ENCODE measurements at places on chromosomes 11 and 22.
A peak's percentile ranks its signal among the peaks of the same experiment; 100 is the strongest.

GRCh38 chr11:62068730-62069129 lies 55.1 kb upstream of the INCENP start:
- H3K4me1 ChIP-seq: no peaks in the 10 kb centered on the region
- no peak overlapping the region for H3K27ac ChIP-seq
- no peak overlapping the region for H3K4me3 ChIP-seq
- no peak for DNase-seq

GRCh38 chr11:19718051-19718450 lies 5.4 kb downstream of the NAV2 start:
- H3K4me3 ChIP-seq: no peak overlapping the region
- H3K36me3 ChIP-seq: no peaks in the 10 kb centered on the region
- no peak for DNase-seq

GRCh38 chr11:77064648-77065217 lies 2.0 kb upstream of the CAPN5 start:
- H3K27ac ChIP-seq: no peak overlapping the region
- H3K36me3 ChIP-seq: no peaks in the 10 kb centered on the region
- H3K4me3 ChIP-seq: no peak overlapping the region
- peak; percentile 34 for DNase-seq
- no peaks in the 10 kb centered on the region for H3K4me1 ChIP-seq

DNA sequence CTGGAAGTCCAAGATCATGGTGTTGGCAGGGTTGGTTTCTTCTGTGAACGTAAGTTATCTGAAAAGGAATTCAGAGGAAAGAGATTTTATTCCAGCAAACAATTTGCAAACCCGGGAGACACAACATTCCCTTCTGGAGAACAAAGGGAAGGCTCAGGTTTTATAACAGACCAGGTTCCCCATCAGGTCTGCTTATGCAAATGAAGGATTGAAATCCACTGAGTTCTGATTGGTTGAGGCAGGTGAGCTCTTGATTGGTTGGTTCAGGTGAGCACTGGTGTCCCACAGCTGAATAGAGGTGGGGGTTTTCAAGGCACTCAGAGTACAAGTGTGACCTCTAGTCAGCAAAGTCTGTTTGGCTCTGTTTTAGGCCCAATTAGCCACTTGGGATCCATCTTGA lies 1306.8 kb downstream of the TBC1D22A start:
- H3K27me3 ChIP-seq: no peaks in the 10 kb centered on the region

GRCh38 chr11:113410414-113411135 lies 23.0 kb downstream of the ANKK1 start:
- DNase-seq: no peak
- H3K4me3 ChIP-seq: no peak overlapping the region
- H3K36me3 ChIP-seq: no peaks in the 10 kb centered on the region
- no peaks in the 10 kb centered on the region for H3K4me1 ChIP-seq

- H3K4me1 ChIP-seq: no peaks in the 10 kb centered on the region
- no peak overlapping the region for H3K4me3 ChIP-seq
- H3K27ac ChIP-seq: no peak overlapping the region
- no peaks in the 10 kb centered on the region for H3K36me3 ChIP-seq
These were observed 60.4 kb upstream of the ZBED5 start for GRCh38 chr11:10918275-10918674.

- peak overlapping the region; percentile 76 for H3K4me3 ChIP-seq
- peaks cover under 1% of the 10 kb centered on the region for H3K36me3 ChIP-seq
- H3K4me1 ChIP-seq: peaks cover 13% of the 10 kb centered on the region
- peak; percentile 49 for DNase-seq
- peak overlapping the region; percentile 99 for H3K27ac ChIP-seq
These were observed 887 bp downstream of the IRF7 start for GRCh38 chr11:614623-615503.

GRCh38 chr11:820655-821511 lies 2.2 kb downstream of the PNPLA2 start:
- peak; percentile 85 for DNase-seq
- peak overlapping the region; percentile 82 for H3K4me3 ChIP-seq
- H3K4me1 ChIP-seq: peaks cover 12% of the 10 kb centered on the region
- H3K27ac ChIP-seq: peak overlapping the region; percentile 98
- H3K27me3 ChIP-seq: no peaks in the 10 kb centered on the region

DNA sequence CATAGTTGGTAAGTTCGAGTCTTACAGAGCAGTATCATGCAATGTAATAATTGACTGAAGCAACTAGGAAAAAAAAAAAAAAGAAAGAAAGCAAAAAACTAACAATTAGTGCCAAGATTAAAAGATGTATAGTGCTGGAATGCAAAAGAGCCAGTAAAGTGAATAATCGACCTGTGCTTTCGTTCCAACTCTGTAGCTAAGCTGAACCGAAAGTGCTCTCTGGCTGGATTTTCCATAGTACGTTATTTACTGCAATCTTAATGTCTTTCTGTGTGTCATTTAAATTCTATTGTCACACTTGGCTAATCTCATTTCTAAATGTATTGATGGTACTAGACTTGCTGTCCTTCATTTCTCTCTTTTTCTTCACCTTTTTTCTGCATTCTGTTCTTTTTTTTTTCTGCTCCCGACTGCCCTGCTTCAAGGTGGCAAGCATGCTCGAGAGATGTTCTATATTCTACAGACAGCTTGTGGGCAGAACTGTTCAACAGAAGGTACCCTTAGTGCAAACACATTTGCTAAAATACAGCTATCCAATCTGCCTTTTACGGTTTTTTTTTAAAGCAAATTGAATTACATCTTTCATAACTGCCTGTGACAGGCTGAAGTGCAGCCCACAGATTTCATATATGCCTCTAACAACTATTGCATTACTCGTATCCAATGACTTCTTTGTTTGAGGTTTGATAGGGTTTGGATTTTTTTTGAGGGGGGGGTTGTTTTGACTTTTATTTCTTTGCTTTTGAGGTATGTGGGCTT lies 204.2 kb upstream of the MTNR1B start:
- no peaks in the 10 kb centered on the region for H3K27me3 ChIP-seq
- DNase-seq: no peak
- no peaks in the 10 kb centered on the region for H3K4me1 ChIP-seq
- no peak overlapping the region for H3K27ac ChIP-seq
- no peak overlapping the region for H3K4me3 ChIP-seq

DNA sequence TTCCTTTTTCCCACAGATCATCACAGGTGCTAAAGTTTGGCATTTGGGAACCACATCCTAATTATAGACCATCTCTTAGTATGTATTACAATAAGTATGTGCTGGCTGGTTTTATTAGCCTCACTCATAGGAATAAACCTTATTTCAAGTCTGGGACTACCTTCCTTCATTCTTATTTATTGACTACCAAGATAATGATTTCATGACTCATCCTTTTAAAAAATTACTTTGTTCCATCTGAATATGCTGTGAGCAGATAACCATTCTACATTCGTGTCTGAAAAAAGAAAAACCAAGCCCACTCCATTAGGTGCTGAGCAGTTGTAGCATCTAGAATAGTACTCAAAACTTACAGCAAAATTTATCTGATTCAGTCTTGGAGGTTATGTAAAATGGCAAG lies 12.3 kb downstream of the TNRC6B start:
- DNase-seq: no peak
- H3K4me1 ChIP-seq: no peaks in the 10 kb centered on the region
- H3K4me3 ChIP-seq: no peak overlapping the region
- H3K36me3 ChIP-seq: no peaks in the 10 kb centered on the region
- H3K27ac ChIP-seq: no peak overlapping the region
- no peaks in the 10 kb centered on the region for H3K27me3 ChIP-seq

GRCh38 chr22:45673482-45674175 lies 2.0 kb downstream of the ATXN10 start:
- H3K4me3 ChIP-seq: no peak overlapping the region
- peaks cover 3% of the 10 kb centered on the region for H3K4me1 ChIP-seq
- H3K27ac ChIP-seq: no peak overlapping the region

DNA sequence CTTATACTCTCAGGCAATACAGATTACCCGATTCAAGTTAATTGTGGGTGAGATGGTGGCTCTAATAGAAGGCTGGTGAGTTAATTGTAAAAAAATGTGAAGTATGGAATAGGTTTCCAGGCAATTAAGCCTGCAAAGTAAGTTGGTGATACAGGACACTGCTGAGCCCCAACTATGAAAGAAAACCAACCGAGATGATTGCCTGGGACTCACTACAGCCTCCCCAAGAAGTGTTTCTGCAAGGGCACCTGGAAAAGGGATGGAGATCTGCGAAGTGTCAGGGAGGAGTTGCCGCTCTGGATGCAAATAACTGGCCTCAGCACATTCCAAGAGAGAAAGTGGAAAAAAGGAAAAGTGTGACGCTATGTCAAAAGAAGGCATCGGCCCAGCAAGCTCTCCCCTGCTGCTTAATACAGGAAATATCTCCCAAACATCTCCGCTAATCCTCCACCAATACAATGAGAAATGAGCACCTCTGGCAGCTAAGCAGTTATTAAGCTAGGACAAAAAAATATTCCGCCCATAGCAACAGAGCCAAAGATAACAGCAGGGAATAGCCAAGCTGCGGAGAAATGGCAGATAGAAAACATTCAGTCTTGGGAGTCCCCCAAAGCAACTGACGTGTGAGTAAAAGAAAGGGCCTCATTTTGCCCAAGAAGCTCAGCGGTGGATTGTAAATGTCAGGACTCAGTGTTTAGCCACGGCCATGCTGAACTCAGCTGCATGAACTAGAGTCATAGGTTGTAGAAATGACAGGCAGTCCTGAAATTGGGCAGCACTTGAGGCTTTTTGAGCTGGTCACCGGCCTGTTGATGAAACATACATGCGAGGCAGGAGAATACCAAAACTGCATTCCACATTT lies 133.7 kb downstream of the SNX19 start:
- no peaks in the 10 kb centered on the region for H3K36me3 ChIP-seq
- H3K27me3 ChIP-seq: no peaks in the 10 kb centered on the region
- no peaks in the 10 kb centered on the region for H3K4me1 ChIP-seq
- H3K4me3 ChIP-seq: no peak overlapping the region
- DNase-seq: no peak
- peak overlapping the region; percentile 63 for H3K27ac ChIP-seq

DNA sequence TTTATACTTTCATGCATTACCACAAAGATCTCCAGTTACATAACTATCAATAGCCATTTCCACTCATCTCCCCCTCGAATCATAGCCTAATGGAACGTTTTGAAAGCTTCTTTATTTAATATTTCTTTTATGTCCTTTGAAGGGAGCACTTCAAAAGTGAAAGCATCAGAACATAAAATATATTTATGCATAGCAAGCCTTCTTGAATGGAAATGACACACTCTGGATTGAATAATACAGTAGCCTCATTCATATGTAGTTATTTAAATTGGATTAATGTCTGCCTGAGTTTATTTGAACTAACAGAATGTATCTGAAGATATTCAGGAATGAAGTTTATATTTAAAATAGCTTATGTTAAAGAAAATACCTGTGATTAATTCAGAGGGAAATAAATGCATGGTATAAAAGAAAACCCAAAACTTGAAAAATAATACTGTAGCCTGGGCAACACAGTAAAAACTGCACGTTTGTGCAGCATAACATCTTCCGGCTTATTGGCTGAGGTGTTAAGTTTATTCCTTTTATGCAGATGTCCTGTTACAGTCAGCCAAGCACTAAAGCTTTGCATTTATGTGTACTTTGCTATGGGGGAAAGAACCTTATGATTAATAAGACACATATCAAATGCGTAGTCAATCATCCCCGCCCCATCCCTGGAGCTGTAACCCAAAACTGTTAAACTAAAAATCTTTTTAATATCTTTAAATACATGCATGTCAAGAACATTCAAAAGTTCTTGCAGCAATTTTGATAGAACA lies 22.0 kb downstream of the OOSP3 start:
- H3K27me3 ChIP-seq: no peaks in the 10 kb centered on the region
- no peaks in the 10 kb centered on the region for H3K36me3 ChIP-seq
- no peaks in the 10 kb centered on the region for H3K4me1 ChIP-seq
- H3K27ac ChIP-seq: no peak overlapping the region

- H3K36me3 ChIP-seq: no peaks in the 10 kb centered on the region
- no peaks in the 10 kb centered on the region for H3K4me1 ChIP-seq
- no peak for DNase-seq
- no peak overlapping the region for H3K27ac ChIP-seq
These were observed 1.1 kb upstream of the RAC2 start for GRCh38 chr22:37244922-37245722.

GRCh38 chr11:75557666-75558494 lies 4.2 kb upstream of the SERPINH1 start:
- H3K27ac ChIP-seq: peak overlapping the region; percentile 99
- DNase-seq: peak; percentile 58
- H3K36me3 ChIP-seq: no peaks in the 10 kb centered on the region

GRCh38 chr11:6599449-6599848 lies 4.0 kb downstream of the RRP8 start:
- H3K36me3 ChIP-seq: peaks cover 8% of the 10 kb centered on the region
- peaks cover 11% of the 10 kb centered on the region for H3K4me1 ChIP-seq
- no peak overlapping the region for H3K4me3 ChIP-seq
- H3K27me3 ChIP-seq: no peaks in the 10 kb centered on the region
- no peak overlapping the region for H3K27ac ChIP-seq

- no peaks in the 10 kb centered on the region for H3K36me3 ChIP-seq
- H3K27me3 ChIP-seq: no peaks in the 10 kb centered on the region
- H3K27ac ChIP-seq: peak overlapping the region; percentile 68
- peaks cover 29% of the 10 kb centered on the region for H3K4me1 ChIP-seq
- DNase-seq: peak; percentile 66
These were observed 48.2 kb downstream of the NECTIN1 start for GRCh38 chr11:119680541-119681360.

- H3K27ac ChIP-seq: no peak overlapping the region
- H3K4me3 ChIP-seq: no peak overlapping the region
- H3K4me1 ChIP-seq: peaks cover 9% of the 10 kb centered on the region
- DNase-seq: no peak
- H3K27me3 ChIP-seq: no peaks in the 10 kb centered on the region
These were observed 65.5 kb downstream of the BMAL1 start for GRCh38 chr11:13343067-13343466.

GRCh38 chr22:31509061-31509762 lies 12.9 kb downstream of the SFI1 start:
- no peaks in the 10 kb centered on the region for H3K36me3 ChIP-seq
- no peaks in the 10 kb centered on the region for H3K27me3 ChIP-seq
- H3K4me3 ChIP-seq: no peak overlapping the region
- no peak for DNase-seq

- no peaks in the 10 kb centered on the region for H3K27me3 ChIP-seq
- H3K36me3 ChIP-seq: no peaks in the 10 kb centered on the region
- no peak for DNase-seq
- peak overlapping the region; percentile 79 for H3K27ac ChIP-seq
These were observed 19.2 kb upstream of the CASP12 start for GRCh38 chr11:104917271-104918112.

- H3K4me3 ChIP-seq: no peak overlapping the region
- H3K4me1 ChIP-seq: no peaks in the 10 kb centered on the region
- no peak overlapping the region for H3K27ac ChIP-seq
- no peak for DNase-seq
- H3K27me3 ChIP-seq: no peaks in the 10 kb centered on the region
- H3K36me3 ChIP-seq: no peaks in the 10 kb centered on the region
These were observed 160.8 kb downstream of the MSANTD4 start for GRCh38 chr11:105861225-105861624.

DNA sequence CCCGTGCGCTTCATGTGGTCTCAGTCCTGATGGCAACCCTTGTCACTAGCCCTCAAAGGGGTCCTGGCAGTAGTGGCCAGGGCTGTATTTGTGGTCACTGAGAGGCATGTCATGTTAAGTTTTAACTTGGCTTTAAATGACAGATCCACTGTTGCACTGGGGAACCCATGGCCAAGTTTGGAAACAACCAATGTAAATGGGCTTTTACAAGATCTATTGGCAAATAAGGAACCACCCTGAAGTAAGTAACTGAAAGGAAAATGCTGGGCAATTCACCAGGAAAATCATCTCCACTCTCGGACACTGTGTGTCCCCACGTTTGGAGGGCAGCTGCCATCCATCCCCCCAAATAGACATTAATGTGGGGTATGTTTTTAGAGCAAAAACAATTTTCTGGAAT lies 8.4 kb downstream of the YPEL1 start:
- no peaks in the 10 kb centered on the region for H3K4me1 ChIP-seq
- no peak for DNase-seq
- no peak overlapping the region for H3K4me3 ChIP-seq
